ENCODE measurements at places on chromosomes 16 and 17.

DNA sequence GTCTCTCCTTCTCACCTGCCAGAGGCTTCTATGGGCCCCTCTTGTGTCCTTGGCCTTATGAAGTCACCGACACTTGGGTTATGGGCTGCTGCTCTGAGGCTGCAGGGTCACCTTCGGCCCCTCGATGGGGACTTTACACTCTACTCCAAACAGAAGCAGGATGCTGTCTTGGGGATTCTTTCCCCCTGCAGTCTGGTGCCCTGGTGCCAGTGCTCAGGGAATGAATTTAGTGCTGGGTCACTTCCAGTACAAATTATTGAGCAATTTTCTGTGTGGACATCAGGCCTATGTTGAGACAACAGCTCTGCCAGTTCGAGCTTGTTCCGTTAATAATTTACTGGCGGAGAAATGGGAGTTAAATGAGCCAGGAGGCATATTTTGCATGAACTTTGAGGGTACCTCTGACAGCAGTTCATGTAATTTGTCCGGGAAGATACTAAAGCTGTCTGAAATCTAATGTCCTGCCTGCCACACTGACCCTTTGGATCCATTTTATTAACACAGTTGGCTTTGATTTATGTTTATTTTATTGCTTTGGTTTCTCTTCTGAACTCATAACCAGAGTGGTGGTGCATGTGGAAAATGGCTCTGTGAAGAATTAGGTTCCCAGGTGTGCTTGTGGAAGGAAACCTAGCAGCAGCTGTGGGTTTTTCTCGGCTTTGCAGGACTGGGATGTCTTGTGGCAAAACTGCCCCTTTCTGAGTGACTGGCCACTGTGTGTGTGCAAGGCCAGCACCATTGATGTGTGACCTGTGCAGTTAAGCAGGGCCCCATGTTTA lies 34.1 kb upstream of the DHX8 start:
- no peak for DNase-seq

DNA sequence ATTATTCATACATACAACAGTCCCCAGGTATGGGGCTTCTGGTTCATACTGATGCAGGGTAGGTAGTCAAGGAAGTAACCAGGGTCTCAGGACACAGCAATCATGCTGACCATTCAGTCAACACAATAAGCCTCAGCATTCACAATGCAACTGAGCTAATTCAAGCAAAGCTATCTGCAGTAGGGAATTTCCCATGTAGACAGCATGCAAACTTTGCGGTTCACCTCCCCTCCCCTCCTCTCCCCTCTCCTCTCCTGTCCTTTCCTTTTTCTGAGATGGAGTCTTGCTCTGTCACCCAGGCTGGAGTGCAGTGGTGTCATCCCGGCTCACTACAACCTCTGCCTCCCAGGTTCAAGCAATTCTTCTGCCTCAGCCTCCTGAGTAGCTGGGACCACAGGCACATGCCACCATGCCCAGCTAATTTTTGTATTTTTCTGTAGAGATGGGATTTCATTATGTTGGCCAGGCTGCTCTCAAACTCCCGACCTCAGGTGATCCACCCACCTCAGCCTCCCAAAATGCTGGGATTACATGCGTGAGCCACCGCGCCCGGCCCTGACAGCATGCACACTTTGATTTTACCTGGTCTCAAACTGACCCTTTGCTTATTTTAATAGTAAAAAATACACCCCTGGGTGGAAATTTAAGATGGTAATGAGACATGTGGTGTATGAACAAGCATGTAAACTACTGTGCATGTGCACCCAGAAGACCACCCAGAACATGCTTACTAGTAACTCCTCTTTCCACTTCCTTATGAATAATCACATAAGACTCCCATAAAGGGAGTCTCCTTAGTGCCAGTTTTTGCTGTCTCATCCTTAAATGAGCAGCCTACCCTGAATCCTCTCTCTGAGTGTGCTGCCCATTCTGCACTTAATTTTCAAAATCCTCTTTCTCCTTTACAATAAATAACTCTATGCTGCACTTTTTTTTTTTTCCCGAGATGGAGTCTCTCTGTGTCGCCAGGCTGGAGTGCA lies 9.3 kb upstream of the RNF135 start:
- no peak for DNase-seq

GRCh38 chr17:17782523-17783115 lies 54.2 kb downstream of the SREBF1 start:
- DNase-seq, result no peak

DNA sequence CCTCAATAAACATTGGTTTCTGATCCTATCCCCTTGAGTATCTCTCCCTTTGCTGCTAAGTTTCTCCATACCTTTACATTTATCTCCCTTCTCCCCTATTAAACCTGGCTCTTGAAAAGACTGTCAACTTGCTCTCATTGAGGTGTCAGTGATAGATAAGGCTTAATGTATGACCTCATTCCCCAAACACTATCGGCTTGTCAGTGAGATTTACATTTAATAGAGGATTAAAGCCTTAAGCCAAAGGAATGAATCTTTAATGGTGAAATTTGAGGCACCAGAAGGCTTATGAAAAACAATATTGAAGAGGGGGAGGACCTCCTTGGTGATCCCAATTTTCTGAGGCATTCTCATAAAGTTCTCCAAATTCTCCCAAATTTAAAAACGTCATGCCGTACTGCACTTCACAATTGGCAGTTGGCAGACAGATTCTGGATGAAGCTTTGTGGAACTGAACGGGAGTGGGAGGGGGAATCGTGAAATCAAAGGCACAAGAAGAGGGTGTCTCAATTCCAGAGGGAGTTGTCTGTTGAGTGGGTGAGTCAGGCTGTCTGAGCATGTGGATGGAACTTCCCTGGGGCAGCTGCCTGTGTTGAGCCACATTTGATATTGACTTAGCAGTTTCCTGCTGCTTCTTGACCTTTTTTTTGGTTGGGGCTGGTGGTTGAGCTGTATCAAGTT lies 478.8 kb downstream of the NPIPA7 start:
- no peak for DNase-seq

DNA sequence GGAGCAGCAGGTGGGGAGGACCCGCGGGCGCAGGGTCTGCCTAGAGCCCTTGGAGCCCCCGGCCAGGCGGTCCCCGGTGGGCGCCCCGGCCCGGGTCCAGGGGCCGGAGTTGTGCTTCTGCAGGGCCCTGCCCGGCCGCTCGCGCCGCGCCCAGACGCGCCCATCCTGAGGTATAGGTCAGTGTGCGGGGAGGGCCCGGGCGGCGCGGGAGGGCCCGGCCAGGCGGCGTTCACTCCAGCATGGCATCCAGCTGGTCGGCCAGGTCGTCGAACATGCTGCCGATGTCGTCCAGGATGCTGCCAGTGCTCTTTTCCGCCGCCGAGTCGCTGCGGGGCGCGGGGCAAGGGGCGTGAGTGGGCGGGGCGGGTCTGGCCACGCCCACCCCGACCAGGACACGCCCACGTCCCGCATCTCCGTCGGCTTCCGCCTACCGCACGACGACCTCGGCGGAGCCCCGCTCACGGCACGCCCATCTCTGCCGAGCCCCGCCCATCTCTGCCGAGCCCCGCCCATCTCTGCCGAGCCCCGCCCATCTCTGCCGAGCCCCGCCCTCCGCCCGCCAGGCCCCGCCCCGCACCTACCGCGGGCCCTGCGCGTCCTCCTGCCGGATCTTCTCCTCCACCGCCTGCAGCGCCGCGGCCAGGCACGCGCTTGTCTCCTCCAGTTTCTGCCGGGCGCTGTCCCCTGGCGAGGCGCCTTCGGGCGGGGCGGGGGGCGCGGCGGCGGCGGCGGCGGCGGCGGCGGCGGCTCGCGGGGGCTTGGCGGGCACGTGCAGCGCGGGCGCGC lies 17.9 kb downstream of the CASKIN1 start:
- peak; percentile 25 for DNase-seq

- DNase-seq, result no peak
These were observed 218.7 kb downstream of the MRTFB start for GRCh38 chr16:14289692-14290340.

DNA sequence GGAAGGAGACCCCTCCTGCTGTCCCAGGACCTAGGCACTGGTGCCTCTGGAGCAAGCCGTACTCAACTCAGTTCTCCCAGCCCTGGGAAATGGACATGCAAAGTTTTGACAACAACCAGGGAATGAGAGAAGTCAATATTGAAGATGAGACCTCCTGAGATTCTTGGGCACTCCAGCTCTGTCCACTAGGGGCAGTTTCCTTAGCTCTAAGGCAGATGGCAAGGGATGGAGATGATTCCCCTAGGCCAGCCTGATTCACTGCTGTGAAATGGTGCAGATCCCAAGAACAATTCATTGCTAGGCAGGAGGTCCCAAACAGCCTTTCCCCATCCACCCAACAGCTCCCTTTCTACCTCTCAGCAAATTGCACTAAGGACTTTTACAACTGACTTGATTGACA lies 20.5 kb upstream of the SDR42E2 start:
- no peak for DNase-seq

- DNase-seq, result no peak
These were observed 23.6 kb downstream of the METTL22 start for GRCh38 chr16:8645141-8645521.

DNA sequence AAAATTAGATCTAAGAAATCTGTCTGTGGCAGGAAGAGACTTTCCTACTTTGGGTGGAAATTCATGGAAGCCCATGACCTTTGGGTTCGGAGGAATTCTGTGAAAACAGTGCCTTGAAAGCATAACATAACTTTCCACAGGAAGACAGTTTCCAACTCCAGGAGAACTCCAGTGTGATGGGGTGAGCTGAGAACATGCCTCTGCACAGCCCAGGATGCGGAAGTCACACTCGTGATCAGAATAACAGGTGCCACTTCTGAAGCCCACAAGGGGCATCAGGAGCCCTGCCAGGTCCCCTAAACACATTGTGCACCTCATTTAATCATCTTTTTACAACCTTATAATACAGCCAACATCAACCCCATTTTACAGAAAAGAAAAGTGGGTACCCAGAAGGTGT lies 9.7 kb downstream of the TVP23A start:
- DNase-seq, result no peak

GRCh38 chr16:4706871-4707270 lies 13.5 kb downstream of the NUDT16L1 start:
- no peak for DNase-seq

DNA sequence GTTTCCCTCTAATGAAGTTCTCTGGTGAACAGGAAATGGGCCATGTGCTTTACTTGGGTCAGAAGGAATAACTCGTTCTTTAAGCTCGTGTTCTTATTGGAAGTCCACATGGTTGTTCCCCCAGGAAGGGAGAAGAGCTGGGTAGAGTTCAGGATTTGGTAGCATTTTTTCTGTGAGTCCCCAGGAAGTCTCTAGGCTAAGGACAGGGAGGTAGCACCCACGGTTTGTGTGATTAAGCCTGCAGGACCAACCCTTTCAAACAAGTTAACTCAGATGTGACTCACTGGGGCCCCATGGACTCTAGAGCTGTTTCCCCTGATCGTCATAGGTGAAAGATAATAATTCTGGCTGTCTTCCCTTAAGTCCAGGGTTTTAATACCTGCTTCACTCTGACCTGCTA lies 16.4 kb downstream of the SAP30BP start:
- no peak for DNase-seq

DNA sequence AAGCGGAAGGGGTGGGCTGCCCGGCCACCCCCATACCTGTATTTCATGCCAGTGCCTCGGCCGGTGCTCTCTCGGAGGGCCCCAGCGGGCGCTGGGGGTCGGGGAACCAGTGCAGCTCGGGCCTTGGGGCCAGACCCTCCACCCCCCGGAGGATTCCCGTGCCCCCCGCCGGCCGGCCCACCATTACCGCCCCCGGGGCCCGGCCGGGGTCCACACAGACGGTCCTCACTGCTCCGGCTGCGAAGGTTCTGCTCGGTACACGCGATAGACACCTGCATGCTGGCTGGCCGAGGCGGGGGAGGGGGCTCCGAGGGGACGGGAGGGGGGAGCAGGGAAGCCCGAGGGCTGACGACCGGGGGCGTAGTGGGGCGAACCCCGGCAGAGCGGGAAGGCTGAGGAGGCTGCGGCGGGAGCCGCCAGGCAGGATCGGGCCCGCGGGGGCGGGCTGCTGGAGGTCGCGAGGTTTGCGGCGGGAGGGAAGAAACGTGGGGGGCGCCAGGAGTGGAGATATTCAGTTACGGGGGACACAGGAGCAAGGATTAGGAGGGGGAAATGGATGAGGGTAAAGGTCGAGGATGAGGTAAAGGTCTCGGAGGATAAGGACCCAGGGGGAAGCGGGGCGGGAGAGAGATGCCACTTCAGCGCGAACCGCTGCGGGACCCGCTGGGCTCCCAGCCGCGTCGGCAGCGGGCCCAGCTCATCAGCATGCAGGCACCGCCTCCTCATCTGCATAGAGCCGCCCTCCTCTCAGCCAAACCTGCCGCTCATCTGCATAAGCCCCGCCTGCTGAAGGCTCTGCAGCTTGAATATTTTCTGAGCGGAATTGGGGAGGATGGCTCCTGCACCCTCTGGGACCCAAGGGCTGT lies at the start of gene KCNAB3:
Gene KCNAB3 (minus strand): TSS at position 699 of the 866 bp plus-strand sequence. CDS start 421 bp downstream, at position 278.
- DNase-seq, result no peak

DNA sequence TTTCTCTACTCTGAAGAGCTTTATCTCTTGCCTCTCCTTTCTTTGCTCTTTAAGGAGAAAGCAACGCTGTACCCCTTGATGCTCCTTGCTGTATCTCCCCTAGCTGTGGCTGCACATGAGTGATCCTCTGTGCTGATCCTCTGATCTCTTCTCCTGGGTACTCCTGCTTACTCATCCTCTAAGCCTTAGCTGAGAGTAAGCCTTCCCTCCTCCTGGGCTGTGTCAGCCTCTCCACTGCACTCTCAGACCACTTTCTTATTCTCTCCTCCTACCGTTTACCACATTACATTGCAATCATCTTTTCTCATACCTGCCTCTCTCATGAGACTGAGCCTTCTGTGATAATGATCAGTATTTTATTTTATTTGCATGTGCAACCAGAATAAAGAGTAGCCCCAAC lies 25.1 kb downstream of the SOX9 start:
- DNase-seq, result no peak

DNA sequence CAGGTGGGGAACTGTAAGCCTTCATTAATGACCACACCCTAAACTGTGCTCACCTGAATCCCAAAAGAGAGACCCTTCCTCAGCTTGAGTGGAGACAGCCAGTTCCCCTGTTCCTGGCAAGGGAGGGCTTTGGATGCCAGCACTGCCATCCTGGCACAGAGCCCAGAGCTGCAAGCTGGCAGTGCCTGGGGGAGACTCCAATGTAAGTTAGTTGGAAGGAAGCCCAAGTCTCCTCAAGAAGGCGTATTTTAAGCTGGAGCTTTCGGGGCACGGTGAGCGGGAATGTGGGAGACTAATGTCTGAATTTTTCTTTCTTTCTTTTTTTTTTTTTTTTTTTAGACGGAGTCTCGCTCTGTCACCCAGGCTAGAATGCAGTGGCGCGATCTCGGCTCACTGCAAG lies 4.7 kb downstream of the CDC42EP4 start:
- DNase-seq, result no peak

DNA sequence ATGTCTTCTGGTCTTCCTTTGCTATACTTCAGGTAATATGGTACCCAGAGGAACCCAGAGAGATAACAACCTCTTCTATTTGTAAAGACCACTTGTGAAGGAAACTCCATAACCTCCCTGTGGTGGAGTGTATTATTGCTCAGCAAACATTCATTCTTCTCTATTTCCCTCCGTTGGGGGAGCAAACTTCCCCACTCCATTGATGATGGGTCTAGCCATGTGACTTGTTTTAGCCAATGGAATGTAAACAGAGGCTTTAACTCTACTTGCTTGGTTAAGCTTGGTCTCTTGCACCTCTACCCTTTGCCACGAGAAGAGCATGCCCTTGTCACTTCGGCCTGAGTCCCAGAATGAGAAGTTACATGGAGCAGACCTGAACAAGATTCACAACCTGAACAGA lies 30.0 kb upstream of the SKAP1 start:
- DNase-seq, result no peak

GRCh38 chr16:56916571-56917403 lies 15.2 kb upstream of the HERPUD1 start:
- DNase-seq, result no peak

- DNase-seq, result no peak
These were observed 136.3 kb upstream of the CHMP6 start for GRCh38 chr17:80855196-80855947.

GRCh38 chr16:67833415-67834241 lies 8.5 kb upstream of the THAP11 start:
- DNase-seq, result peak; percentile 83

Measured in activated CD8-positive, alpha-beta memory T cell treated with anti-CD3 and anti-CD28 coated beads for 48 hours (primary cell).